MV-4-11 (cell line): ENCODE measurements at places on chromosomes 3 and 15.
A peak's percentile ranks its signal among the peaks of the same experiment; 100 is the strongest.

DNA sequence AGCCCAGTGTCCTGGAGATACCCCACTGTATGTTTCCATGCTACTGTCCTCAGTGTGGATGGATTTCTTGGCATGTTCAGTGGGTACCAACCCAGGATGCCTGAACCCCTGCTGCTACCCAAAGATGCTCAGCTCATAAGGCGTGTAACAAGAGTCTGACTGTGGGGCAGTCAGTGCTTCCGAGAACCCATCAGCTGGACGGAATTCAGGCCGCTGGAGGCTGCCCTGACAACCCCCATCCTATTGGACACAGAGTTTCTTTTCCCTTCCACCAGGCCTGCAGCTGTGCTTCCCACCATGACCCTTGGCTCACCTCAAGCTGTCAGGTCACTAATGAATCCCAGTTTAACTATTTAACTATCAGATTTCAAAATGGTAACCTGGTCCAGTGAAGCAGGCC lies 224.1 kb upstream of the FEZF2 start:
- no peak for DNase-seq

- no peak for DNase-seq
Measured at GRCh38 chr3:5160321-5160720, 27.2 kb upstream of the EDEM1 start.

DNA sequence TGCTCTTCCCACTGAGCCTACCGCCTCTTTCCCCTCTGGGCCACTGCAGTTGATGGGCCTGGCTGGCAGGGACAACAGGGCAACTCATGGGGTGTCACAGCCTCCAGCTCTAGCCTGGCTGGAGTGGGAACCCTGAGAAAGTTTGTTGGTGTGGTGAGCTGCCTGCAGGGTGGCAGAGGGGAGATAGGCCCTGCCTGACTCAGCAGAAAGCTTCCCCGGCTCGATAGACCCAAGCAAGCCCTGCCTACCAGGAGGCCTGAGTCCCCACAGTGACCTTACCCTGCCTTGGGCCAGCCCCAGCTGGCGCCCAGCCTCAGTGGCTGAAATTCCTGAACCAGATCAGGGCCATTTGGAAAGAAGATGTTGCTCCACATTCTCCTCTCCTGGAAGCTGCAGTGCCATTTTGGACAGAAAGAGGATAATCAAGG lies 29.4 kb downstream of the ABTB1 start:
- DNase-seq = no peak

DNA sequence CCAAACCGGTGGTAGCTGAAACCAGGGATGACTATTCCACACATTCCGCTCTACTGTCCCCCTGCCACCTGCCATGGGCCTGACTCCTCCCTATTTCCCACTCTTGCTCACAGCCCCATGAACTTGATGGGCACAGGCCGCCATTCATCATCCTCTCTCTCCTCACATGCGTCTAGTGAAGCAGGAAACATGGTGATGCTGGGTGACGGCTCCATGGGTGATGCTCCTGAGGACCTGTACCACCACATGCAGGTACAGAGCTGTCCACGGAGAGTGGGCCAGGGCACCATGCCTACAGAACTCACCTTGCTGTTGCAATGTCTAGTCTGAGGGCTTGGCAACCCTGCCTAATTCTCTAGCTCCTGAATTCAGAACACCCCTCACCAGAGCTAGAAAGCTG lies 23.3 kb upstream of the MANF start:
- DNase-seq = no peak

DNA sequence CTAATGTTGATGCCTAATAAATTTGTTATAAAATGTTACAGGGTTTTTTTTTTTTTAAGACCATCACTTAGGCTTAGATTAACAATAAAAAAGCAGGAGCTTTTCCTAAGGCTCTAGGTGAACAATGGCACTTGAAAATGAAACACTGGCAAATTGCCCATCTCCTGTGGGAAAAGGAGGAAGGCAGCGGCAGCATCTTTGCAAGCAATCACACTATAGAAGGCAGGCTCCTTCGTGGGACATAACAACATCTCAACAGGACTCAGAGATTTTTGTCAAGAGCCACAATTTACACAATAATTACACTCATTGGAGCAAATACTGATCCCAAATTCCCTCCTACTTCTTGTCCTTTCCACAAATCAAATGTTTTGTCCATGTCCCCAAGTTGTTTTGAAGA lies 646.7 kb downstream of the ROBO2 start:
- no peak for DNase-seq

GRCh38 chr3:10596746-10597448 lies 91.5 kb upstream of the ATP2B2 start:
- DNase-seq = no peak

- no peak for DNase-seq
Measured at GRCh38 chr3:96190024-96190616, 624.3 kb upstream of the EPHA6 start.

DNA sequence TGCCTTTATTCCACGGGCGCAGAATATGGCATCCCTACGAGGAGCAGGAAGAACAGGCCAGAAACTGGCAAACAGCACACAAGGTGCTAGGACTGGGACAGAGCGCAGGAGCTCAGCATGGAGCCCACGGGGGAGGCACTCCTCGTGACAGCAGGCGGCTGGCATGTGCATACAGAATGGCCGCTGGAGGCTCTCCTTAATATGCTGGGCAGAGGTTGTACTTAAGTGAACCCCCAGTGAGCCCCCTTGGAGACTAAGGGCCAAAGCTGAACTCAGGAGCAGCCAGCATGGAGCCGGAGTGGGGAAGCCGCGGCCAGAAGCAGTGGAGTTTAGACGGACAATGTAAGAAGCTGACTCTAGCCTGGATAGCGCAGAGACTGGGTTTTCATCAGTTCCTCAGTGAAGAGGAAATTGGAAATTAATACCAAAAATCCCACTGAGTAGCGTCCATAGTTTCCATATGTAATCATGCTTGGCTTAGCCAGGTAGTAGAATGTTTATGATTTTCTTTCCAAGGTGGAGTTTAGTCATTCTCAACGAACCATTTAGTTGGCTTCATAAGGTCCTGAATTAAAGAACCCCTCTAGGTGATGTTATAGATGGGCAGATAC lies 69.4 kb downstream of the EPHB3 start:
- no peak for DNase-seq

DNA sequence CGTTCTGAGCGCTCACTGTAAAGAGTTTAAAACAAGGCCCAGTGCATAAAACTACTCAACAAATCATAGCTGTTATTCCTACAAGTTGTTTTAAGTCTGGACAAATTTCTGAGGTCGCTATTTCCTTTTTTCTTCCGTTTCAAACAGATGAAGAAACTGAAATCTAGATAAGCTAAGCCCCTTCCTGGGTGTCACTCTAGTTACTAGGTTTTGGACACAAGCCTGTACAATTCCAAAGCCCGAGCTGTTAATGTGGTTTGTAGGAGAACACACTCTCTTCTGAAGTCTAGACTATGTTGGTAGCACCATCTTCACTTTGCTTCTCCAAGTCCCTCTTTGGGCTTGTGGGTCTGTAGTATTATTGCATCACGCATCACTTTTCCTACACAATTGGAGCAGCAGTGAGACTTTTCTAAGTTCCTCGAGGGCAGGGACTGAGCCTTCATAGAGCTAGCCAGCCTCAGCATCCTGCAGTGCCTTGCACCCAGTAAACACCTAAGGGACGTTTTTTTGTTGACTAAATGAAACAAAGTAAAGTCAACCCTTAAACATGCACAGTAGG lies 142.6 kb upstream of the PROK2 start:
- DNase-seq = no peak

DNA sequence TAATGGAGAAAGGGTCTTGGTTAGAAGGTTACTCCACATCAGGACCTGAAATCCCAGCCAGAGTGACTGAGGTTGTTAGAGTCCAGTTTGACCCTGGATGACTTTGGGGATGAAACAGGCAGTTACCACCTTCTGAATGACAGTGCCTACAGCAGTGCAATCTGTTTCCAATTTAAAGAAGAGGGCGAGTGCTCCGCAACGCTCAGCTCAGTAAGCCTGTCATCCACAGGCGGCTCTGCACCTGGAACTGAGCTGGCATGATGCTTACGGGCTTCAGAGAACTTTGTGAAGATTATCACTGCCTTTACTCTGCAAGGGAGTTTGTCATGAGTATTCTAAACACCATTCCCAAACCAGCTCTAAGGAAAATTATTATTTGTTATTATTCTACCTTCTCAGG lies 127.7 kb upstream of the SLC24A5 start:
- DNase-seq = no peak

DNA sequence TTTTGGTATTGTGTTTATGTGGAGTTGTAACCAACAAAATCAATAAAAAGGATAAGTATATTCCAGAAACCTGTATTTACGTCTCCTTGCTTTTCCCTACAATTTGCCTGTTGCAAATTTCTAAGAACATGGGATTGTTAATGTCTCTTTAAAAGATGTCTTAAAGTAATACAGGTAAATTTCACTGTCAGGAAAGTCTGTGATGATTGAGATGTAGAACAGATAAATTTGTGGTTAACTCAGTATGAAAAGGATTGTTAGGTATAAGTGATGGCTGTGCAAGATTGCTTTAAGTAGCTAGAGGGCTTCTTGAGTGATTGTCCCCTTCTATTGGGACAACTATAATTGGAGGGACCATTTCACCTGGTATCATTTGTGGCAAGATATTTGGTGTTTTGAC lies 6.8 kb downstream of the PTPRG start:
- DNase-seq = no peak

DNA sequence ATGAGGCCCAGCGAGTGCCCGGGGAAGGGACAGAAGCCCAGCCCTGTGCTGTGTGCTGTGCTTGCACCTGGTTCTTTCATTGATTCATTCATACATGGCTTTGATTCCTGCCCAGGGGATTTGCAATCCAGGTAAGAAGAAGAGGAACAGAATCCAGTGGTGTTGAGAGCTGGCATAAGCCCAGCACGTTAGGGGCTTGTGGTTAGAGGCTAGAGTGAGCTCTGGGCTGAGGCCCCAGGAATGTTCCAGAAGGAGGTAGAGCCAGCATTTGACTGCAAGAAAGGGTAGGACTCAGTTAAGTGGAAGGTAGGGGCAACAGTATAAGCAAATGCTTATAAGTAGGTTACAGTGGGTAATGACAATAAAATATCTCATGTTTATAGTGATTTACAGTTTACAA lies 2.3 kb downstream of the VWA5B2 start:
- no peak for DNase-seq

DNA sequence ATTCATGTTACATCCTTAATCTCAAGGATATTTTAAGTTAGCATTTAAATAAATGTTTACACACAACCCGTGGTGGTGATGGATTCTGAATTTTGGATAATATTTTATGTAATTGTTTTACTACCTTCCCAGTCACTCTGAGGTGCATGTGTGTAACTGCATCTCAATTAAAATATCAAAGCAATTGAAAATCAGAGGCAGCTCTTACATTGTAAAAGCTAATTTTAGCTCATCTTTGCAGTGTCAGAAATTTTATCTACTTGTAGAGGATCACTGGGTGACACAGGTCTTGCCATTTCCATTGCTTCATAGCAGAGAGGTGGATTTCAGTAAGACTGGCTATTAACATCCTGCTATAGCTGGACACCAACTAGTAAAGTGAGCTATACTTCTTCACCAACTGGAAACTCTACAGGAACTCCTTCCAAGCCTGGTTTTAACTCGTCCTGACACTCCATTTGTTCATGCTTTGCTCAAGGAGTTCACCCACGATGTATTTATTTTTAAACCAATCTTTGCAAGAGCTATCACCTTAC lies 19.6 kb upstream of the MITF start:
- DNase-seq = no peak

GRCh38 chr3:28134792-28135375 lies 106.5 kb upstream of the CMC1 start:
- no peak for DNase-seq

DNA sequence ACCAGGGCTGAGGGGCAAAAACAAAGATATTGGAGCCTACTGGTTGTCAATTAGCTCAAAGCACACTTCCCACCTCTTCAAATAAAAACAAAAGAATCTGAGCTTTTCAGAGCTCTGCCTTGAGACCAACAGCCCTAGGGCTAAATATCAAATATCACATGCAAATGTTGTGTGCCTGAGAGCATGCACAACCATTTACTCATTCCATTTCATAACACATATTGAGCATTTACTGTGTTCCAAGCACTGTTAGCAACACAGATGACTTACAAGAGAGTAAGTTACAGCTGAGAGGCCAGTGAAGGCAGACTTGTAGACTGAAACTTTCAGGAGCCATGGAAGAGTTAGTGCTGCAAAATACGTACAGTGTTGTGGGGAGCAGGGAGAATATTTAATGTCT lies 222.4 kb downstream of the CPNE4 start:
- no peak for DNase-seq

DNA sequence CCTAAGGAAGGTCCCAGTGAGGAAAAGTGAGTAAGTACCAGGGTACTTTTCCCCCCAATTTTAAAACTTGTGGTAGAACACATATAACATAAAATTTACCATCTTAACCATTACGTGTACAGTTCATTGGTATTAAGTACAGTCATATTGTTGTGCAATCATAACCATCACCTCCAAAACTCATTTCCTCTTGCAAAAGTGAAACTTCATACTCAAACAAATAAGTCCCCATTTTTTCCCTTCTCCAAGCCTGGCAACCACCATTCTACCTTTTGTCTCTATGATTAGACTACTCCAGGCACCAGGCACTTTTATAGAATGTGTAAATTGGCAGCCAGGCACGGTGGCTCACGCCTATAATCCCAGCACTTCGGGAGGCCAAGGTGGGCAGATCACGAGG lies 12.2 kb downstream of the PRC1 start:
- DNase-seq = peak; percentile 83

DNA sequence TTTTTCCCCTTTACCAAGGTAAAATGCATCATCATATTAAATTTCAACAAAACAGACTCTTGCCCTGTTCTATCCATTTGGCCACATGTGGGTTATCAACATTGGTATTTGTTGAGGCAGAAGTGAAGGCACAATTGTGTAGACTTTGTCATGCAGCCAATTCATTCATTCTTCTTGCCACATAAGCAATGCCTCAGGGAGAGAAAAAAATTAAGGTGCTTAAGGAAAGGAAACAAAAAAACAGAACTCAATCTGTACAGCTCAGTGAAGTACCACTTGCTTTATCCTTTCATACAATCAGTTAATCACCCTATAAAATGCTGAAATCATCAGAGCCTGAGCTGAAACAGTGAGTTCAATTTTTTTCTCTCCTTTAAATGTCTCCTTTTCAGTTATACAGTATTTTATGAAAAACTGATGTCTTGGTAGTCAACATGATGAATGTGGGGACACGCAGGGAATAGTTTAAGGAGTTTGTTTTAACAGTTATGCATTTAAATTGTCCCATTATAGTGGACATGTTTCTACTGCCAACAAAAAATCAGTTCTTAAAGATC lies 588.9 kb downstream of the MFSD1 start:
- DNase-seq = no peak

DNA sequence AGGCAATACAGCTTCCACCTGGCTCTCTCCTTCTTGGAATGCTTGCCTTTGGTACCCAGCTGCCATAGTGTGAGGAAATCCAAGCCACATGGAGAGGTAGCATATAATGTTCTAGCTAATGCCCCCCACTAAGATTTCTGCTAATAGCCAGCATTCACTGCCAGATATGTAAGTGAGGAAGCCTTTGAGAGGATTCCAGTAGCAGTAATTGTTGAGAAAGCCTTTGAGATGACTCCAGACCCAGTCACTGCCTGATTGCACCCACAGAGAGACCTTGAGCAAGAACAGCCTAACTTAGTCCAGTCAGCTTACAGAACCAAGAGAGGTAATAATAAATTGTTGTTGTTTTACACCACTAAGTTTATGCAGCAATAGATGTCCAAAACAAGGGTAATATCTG lies 63.1 kb downstream of the STRIT1 start:
- no peak for DNase-seq
